ENCODE measurements at places on chromosomes 6 and 20.

- no peak for DNase-seq
These were observed 41.1 kb upstream of the PREP start for GRCh38 chr6:105443941-105444340.

DNA sequence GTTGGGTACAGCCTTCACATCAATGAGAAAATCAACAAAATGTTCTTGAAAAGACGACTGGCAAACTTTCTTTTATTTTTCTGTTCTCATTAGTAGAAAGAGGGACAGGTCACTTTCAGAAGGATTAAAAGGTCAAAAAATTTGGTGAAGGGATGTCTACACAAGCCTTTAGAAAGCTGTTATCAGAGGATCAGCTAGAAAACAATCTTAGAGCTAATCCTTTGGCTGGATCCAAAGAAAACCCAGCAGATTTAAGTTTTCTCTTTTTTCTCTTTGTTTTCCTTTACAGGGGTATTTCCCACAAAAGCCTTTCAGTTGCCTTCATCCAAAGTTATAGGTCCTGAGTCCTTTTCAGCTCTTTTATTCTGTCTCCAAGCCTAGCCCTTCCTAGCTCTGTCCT, 57.3 kb upstream of the EDN1 start:
- no peak for DNase-seq

- no peak for DNase-seq
These were observed 30.5 kb upstream of the HFE start for GRCh38 chr6:26056583-26057350.

- DNase-seq = no peak
These were observed 53.8 kb downstream of the PKIB start for GRCh38 chr6:122663981-122664380.

DNA sequence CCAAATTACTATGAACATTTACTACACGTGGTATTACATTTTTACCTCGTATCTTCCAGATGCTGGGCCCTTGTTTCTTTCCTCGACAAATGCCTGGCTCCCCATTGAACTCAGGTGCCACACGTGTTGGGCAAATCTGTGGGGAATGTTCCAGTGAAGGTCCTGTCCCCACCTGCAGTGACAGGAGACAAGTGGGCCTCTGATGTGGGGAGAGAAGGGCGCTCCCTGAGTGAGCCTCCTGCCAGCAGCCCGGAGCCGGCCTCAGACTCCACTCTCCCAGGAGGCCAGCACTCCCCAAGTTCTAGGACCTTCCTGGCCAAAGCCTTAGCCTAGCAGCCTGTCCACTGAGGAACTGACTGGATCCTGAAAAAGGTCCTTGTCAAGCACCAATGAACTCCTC, 21.7 kb upstream of the SCML4 start:
- no peak for DNase-seq

DNA sequence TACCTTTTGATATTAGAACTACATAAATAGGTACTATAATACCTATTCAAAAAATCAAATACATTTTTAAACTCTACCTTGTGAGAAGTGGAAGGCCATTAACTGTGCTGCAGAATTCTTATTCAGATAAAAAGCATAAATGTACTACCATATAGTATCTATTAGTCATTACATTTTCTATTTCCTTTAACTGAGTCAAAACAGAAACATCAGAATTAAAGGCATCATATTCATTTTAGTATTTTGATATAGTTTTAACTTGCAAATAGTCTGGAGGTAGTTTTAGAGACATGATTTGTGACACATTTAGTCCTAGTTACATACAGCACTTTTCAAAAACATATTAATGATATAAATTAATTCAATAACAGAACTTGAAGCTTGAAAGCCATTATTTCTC, 39.9 kb upstream of the TAB2 start:
- no peak for DNase-seq

- DNase-seq = no peak
These were observed 6.4 kb downstream of the ZSWIM3 start for GRCh38 chr20:45863543-45864470.

DNA sequence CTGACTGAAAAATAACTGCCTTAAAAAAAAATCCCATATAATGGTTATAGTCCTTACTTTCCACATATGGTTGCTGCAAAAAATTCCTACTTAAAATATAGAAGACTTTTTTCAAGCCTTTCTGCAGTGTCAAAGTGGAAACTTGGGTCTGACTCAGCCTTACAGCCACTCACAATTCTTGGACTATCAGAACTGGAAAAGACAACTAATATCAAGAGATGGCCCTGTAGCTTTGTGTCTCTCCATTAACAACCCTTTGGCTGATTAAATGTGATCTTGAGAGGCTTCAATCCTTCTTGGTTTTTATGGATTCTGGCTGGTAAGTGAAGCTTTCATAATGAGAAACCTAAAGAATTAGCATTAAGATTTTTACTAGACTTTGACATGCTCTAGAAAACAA, 307.8 kb downstream of the RNGTT start:
- no peak for DNase-seq

DNA sequence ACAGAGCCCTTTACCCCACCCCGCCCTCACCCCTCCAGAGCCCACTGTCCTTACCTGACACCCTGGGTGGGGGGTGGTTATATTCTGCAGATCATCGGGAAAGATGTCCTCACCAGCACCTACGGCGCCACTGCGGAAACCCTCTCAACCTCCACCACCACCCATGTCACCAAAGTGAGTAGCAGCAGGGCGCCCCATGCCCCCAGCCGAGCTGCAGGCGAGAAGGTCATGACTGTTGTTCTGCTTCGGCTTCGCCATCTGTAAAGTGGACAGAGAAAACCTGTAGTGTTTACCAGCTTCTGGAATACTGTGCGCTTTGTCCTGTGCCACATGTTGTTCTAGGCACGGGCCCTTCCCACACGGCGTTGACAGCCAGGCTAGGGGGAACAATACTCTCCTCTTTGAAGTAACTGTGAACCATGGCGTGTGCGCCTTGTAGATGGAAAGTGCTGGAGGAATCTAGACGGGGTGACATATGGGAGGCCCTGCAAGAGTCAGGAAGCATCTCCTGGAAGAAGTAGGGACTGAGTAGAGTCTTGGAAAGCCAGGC, 16.5 kb upstream of the AAR2 start:
- DNase-seq = no peak

- no peak for DNase-seq
These were observed 611.1 kb upstream of the ARID1B start for GRCh38 chr6:156166093-156166492.

GRCh38 chr6:128554302-128554701, 33.9 kb upstream of the PTPRK start:
- no peak for DNase-seq

GRCh38 chr6:1263039-1263849, 48.7 kb upstream of the FOXQ1 start:
- DNase-seq = peak; percentile 64

DNA sequence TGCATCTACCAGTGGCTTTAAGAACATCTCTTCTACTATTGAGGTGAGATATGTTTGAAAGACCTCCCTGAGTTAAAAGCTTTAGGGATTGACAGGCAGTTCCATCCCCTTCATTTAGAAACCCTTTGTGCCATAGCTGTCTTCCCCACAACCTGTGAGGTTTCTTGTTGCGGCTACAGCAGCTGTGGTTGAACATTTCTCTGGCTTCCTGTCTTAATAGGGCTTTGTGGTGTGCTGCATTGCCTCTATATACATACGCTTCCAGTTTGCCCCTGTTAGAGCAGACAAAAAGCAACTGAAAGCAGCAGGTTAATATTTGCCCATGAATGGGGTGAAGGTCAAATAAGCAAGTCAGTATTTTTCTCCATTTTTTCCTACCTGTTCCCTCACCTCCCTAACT, 210.2 kb downstream of the TMEM200A start:
- no peak for DNase-seq

DNA sequence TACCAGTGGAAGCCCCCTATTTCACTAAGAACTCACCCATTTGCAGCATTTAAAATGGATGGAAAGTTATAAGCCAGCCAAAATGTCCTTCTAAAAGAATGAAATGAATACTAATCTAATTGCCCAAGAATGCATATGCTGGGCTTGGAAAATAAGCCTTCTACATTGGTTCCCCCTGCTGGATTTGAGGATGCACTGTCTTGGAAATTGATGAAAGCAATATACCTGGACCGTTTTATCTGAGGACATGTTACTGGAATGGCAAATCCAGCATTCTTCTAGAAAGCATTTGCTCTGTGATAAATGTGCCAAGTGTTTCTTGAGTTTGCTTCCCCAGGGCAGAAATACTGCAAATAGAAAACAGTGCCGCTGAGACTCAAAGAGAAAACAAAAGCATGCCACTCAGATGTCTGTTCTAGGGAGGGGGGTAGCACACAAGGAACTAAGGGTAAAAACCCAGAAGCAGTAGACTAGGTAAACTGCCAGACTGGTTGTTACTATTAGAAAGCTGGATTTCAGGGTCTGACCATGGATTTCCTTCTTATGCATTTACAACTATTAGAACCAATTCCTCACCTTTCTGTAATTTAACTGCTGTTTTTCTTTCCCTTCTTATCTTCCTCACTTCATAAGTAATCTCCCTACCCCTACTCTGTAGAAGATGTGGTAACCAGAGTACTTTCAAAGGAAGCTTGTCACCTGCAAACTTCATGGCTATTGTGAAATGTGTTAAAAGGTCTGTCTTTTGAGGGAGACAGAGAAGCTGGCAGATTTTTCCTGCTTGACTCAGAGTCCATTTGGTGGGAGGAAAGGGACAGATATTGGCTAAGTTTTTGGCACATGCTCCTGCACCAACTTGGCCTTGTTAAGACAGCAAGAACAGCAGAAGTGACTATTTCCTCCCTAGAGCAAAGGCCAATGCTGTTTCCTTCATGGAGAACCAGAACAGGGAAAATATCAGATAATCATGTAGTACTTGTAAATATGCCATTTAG, 642.6 kb downstream of the KIF16B start:
- peak; percentile 35 for DNase-seq

DNA sequence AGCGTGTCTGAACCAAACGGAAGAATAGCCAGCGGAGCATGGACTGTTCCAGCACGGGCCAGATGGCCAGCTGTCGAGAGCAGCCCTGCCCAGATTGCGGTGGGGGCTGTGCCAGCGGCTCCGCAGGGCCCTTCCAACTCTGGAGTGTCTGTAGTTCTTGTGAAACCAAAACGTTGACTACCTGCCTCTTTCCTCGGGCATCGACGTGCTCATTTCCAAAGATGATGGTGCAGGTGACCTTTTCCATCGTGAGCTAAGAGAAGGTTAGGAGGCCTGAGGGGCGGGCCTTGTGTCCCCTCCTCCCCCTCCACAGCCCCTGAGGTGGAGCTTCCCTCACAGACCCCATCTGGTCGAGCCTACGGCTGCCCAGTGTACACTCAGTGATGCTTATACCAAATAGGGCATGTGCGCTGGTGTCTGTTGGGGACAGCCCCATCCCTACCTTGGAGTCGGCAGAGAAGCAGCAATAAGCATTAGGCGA, 12.9 kb upstream of the C20orf144 start:
- no peak for DNase-seq

DNA sequence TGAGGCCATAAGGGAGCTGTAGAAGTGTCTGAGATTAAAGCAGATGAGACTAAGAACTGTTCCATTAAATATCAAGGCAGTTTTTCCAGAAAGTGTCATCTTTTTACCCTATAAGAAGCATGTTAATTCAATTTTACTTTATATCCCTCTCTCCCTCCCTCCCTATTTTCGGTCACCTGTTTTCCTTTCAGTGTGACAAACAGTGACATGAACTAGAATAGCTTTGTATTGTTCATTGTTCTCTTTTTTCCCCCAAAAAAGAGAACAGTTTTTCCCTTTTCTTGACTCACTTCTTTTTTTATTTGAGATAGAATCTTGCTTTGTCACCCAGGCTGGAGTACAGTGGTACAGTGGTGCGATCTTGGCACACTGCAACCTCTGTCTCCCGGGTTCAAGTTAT, 269.3 kb downstream of the ZFAND3 start:
- DNase-seq = no peak

GRCh38 chr6:32046450-32047083, 8.4 kb downstream of the CYP21A2 start:
- no peak for DNase-seq

- no peak for DNase-seq
These were observed 754.6 kb downstream of the KIF16B start for GRCh38 chr20:15818651-15819071.

DNA sequence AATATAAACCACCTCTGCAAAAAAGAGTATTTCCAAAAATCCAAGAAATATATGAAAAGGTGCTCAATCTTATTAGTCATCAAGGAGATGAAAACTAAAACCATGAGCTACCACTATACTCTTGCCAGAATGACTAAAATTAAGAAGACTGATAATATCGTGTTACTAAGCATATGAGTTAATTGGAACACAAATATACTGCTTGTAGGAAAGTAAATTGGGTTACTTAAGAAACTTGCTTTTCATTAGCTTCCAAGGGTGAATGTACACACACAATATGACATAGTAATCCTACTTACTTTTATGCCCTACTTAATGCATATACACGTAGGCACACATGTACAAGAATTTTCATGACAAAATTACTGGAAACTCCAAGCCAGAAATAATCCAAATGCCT, 3.4 kb downstream of the THEMIS start:
- DNase-seq = no peak

- DNase-seq = no peak
These were observed 111.5 kb downstream of the LCA5 start for GRCh38 chr6:79425589-79426311.

DNA sequence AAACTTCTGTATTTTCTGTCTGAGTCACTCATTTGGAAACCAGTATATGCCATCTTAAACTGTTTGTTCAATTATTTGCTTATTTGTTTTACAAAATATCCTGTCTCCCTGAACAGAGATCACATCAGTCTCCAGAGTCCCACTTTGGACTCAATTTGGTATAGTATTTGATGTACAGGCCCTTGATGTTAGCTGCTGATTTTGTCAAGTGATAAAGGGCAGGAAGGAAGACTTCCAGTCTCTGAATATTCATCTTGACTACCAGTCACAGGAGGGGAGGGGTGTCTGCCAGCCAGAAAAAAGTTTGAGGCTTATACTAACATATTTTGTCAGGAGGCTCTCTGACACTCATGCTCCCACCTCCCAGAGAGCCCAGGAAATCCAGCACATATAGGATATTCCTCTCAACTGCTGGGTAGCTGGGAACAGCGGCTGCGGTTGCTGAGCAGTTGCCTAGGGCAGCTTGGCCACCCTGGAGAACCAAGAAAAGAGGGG, 376.8 kb upstream of the RUNX2 start:
- DNase-seq = no peak

- no peak for DNase-seq
These were observed 157.3 kb upstream of the STMND1 start for GRCh38 chr6:16944596-16944995.

DNA sequence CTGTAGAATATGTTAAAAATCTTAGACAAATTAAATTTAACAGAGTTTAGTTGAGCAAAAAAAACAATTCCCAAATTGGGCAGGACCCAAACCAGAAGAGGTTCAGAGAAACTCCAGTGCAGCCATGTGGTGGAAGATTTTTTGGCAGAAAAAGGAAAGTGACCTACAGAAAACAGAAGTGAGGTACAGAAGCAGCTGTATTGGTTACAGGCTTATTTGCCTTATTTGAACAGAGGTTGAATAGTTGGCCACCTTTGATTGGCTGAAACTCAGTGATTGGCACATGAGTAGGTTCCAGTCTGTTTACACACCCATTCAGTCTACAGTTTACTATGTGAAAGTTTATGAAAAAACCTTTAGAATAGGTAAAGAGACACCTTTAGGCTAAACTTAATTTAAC, 110.9 kb upstream of the LAMP5 start:
- no peak for DNase-seq

GRCh38 chr6:130843575-130844320, 16.5 kb downstream of the SMLR1 start:
- DNase-seq = peak; percentile 34

GRCh38 chr6:72739368-72739779, 117.5 kb downstream of the KCNQ5 start:
- DNase-seq = no peak

- no peak for DNase-seq
These were observed 192.5 kb upstream of the PLCB4 start for GRCh38 chr20:8876366-8876765.

- no peak for DNase-seq
These were observed 91.9 kb upstream of the TMEM30A start for GRCh38 chr6:75376347-75377024.

Measured in fibroblast of skin of left quadriceps (primary cell).